ENCODE measurements at places on chromosomes 16 and 17.

GRCh38 chr16:53053967-53054669 is 673 bp upstream of the CHD9 start:
- DNase-seq, result no peak

DNA sequence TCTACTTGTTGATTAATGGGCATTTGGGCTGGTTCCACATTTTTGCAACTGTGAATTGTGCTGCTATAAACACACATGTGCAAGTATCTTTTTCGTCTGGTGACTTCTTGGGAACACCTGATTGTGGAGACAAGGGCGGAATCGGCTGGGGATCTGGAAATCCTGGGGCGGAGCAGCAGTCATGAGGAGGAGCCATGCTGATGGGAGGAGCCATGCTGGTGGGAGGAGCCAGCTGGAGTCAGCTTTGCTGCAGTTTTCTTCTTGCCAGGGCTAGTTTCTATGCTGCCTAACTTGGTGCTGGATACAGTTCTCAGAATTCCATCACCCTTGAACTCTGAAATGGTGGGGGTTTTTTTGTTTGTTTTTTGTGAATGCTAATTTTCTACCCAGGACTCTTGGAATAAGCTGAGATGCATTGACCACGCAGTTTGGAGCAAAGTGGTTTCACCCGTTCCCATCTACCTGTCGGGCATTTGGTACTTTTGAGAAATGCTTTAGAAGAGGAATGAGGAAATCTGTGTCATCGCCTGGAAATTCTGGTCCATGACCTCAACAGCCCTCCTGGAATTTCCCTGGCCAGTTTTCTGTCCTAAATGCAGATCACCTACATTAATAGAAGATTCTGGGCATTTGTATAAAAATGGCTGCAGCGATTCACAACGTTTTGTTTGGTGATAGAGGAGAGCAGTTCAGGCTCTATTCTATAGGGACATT is 217.4 kb upstream of the ZFHX3 start:
- no peak for DNase-seq

DNA sequence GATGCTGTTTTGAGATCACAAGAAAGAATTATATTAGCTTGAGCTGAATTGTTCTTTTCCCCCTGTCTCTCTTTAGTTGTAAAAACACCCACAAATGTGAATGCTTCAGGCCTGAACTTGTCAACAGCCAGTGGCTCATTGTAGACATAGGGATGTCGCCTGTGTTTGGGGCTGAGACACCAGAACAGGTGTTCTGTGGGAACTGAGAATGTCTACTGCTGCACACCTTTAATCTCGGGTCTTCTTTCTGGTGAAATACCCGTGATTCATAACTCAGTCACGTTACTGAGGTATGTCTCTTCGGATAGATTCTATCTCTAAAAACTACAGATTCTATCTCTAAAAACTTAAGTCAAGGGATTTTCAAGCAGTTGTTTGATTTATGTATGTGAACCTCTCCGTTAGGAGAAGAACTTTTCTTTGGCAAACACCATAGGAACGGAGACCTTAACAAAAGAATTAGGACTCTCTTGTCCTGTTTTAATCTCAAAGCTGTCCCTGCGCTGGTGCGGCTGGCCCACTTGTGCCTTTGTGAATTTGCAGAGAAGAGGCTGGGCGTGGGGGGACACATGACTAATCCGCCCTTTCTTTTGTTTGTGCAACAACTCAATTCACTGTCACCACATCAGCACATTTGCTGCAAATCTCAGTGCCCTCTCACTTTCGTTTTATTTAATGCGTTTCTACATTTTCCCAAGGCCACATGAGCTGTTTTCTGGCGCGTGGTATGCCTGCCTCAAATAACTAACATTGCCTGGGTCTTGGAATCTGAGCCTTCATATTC is 643.0 kb downstream of the MAF start:
- no peak for DNase-seq

- DNase-seq, result no peak
These were observed 34.6 kb downstream of the KANSL1 start for GRCh38 chr17:46158323-46159296.

GRCh38 chr16:28609631-28610594 is at the start of gene SULT1A1:
Gene SULT1A1 (minus strand): TSS chr16:28610044. CDS start chr16:28608855, 1,189 bp downstream.
- DNase-seq, result no peak

DNA sequence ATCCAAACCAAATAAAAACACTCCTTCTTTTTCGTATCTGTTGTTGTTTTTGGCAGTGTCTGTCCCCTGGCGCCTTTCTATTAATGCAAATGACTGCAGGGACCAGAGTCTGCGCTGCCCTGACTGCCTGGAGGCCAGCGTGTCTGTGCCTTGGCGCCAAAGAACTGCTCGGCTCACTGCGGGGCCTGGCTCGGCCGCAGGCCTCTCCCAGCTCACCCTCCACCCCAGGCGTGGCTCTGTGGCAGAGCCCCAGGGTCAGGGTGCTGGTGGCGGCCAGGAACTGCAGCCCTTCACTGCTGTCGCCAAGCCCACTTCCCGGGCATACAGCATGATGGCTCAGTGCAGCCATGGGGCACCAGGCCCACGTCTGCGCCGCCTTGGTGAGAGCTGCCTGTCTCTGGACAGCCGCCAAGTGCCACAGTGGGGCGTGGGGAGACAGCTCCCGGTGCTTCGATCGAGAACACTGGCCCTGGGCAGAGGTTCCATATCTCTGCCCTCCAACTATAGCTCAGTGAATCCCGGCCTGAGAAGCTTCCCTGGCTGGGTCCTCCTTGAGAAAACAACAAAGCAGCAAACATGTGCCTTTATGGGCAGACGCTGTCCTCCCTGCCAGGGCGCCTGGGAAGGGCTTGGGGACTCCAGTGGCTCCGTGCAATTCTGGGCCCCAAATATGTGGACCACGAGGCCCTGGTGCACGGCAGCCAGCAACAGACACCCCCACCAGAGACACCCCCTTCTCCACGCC is 11.1 kb downstream of the CANT1 start:
- no peak for DNase-seq

GRCh38 chr16:968620-969019 is 2.2 kb downstream of the LMF1 start:
- no peak for DNase-seq

GRCh38 chr17:75077072-75077495 is 10.7 kb upstream of the SLC16A5 start:
- DNase-seq, result no peak

DNA sequence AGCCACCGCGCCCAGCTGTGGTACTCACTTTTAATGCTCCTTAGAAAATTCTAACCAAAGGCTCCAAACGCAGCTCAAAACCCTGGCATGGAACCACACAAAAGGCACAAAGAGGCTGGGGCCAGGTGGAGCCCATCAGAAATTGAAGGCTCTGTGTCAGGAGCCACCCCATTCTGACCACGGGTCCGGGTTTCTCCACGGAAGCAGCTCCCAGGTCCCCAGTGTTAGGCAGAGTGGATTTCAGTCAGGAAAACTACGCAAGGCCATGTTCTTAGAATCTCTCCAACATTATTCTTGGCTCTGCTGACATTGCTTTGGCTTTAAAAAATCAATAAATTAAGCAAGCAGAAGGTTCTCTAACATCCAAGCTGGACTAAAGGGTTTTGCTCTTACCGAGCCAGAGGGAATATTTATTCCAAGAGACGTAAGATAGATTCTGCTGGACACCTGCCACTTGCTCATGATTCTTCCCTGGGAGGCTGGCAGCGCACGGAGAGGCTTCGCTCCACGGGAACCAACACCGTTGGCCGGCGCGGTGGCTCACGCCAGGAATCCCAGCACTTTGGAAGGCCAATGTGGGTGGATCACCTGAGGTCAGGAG is 93.5 kb downstream of the NXN start:
- no peak for DNase-seq

- no peak for DNase-seq
These were observed 17.1 kb downstream of the BFAR start for GRCh38 chr16:14649816-14650215.

- DNase-seq, result no peak
These were observed 10.9 kb downstream of the NHERF1 start for GRCh38 chr17:74759243-74759801.

GRCh38 chr17:8488901-8489300 is 53.2 kb downstream of the NDEL1 start:
- DNase-seq, result peak; percentile 91

GRCh38 chr16:54412037-54412436 is 125.5 kb upstream of the IRX3 start:
- no peak for DNase-seq

DNA sequence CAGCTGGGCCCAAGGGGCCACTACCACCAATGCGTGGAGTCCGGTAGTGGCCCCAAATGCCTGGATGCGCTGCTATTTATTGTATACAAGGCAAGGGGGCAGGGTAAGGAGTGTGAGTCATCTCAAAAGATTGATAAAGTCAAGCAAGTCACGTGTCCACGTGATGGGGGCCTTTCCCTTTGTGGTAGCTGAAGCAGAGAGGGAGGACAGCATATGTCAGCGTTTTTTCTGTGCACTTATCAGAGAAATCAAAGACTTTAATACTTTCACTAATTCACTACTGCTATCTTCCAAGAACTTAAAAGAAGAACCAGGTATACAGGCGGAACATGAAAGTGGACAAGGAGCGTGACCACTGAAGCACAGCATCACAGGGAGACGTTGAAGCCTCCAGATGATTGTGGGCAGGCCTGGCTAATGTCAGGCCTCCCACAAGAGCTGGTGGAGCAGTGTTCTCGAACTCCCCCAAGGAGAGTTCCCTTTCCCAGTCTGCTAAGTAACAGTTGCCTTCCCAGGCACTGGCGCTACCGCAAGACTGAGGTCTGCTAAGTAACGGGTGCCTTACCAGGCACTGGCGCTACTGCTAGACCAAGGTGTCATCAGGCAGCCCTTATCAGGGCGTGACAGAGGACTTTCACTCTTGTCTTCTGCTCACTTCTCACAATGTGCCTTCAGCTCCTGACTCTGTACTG is 10.8 kb upstream of the ASB16 start:
- DNase-seq, result no peak

DNA sequence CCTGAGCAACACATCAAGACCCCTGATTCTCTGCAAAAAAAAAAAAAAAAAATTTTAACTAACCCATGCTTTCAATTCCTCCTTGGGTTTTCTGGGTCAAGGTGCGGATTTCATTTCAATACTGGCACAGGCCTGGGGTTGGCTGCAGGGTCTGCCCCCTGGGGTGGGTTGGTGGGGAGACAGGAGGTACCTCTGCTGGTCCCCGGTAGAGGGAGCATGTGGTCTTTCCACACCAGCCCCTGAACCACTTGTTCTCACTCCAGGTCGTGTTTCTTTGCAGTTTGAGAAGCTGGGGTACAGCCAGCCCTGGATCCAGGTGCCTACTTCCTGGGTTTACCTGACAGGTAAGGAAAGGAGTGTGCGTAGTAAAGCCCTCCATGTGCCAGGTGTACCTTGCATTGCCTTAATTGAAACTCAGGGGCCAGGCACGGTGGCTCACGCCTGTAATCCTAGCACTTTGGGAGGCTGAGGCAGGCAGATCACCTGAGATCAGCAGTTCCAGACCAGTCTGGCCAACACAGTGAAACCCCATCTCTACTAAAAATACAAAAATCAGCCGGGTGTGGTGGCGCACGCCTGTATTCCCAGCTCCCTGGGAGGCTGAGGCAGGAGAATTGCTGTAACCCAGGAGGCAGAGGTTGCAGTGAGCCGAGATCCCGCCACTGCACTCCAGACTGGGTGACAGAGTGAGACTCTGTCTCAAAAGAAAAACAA is 21.8 kb downstream of the SDR42E2 start:
- DNase-seq, result no peak

GRCh38 chr17:31444026-31444425 is 52.6 kb downstream of the RAB11FIP4 start:
- DNase-seq, result peak; percentile 52

- peak; percentile 59 for DNase-seq
These were observed 229.8 kb downstream of the CPPED1 start for GRCh38 chr16:12573730-12574383.

DNA sequence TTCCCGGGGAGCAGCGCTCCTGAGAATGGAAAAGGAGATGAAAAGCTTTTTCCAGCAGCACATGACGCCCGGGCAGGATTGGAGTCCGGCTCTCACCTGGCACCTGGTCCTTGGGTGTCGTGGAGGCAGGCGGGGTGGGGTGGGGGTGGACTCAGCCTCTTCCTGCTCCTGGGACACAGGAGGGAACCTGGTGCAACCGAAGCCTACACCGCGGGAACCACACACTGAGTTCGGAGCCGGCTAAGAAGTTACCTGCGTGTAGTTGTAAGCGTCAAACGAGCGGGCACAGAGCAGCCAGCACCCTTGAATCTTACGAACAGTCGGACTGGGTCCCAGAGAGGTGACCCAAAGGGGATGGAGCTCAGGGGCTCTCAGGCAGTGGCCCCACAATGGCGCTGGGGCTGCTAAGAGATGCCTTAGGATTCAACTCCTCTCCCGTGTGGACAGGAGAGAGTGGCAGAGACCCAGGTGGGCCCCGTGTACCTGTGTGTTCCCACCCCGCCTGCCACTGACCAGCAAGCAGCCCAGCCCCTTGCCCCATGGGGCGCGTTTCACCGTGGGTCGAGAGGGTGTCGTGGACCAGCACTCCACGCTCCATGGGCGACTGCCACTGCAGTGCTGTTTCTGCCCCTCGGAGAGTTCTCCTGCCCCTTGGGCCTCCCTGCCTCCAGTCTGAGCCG is 105.8 kb upstream of the METRNL start:
- DNase-seq, result no peak

GRCh38 chr16:87050142-87050541 is 267.1 kb downstream of the C16orf95 start:
- DNase-seq, result no peak

- DNase-seq, result no peak
These were observed 798.9 kb upstream of the CA10 start for GRCh38 chr17:52957411-52957810.

DNA sequence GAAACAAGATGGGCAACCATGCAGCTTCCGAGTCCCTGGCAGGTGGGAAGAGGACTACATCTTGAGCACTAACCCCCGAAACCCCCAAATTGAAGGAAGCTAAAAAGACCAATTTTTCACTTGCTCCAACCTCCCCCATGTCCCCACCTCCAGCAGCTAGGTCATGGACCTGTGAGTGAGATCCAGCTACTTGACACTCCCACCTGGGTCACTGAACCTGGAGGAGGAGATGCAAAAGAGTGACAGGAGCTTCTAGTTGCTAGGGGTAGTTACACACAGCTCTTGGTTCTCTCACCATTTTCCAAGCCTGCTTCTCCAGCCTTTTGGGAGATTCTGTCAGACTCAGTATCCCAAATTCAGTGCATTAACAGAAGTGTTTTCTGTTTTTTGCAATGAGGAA is 11.2 kb downstream of the PDZD9 start:
- no peak for DNase-seq

DNA sequence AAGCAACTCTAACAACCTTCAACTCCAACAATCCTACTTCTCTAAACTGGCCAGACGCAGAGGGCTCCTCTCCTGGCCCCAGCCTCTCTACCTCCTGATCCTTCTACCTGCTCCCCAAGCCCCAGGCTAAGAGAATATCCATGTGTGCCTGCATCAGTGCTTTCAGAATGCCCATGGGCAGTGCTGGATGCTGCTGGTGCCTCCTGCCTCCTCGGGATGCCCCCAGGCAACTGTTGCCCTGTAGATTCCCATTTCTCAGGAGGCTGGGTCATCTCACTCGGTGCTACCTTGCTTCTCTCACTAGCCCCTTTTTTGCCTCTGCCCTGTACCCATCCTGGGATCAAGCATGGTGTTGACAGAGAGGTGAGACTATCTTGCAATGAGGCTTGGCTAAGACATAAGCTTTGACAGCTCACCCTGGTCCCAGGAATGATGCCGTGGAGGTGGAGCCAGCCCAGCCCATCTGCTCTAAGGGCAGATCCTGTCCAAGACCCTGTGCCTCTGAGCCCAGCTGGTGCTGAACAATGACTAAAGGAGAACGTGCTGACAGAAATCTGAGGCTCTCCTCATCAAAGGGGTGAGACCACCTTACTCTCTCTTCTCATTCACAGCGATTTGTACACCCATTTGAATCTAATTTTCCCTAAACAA is 19.4 kb upstream of the SUPT4H1 start:
- no peak for DNase-seq

Data from AG08395 (cell line).